ENCODE measurements at places on chromosomes 12 and 14.

DNA sequence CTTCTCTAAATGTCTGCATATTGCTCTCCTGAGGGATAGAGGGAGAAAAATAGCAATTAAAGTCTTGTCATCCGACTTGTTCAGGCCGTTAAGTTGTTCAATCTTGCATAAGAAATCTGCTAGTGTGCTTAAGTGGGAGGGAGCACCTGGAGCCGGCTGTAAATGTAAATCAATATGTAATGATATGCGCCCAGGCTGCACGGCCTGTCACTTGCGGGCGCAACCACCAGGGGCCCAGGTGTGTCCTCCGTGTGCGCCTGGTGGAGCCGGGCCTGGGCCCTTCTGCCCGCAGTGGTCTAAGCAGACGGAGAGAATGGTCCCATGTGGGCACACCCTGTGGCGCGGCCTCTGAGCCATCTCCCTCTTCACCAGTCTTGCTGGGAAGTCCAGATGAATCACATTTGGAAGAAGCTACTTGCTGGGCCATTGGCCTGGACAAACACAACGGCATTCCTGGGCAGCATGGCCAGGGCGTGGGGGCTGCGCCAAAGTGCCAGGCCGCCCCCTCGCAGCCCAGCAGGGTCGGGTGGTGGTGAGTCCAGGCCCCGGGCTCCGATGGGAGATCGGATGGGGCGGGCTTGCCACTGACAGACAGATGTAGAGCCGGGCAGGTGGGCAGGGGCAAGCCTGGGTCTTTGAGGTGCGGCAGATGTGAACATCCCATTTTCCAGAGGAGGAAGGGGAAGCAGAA, 193.3 kb upstream of the C14orf180 start:
- DNase-seq = no peak

- no peak for DNase-seq
Observed at GRCh38 chr12:30822385-30823155, 67.8 kb upstream of the CAPRIN2 start.

- no peak for DNase-seq
Observed at GRCh38 chr14:52663850-52664249, 31.5 kb downstream of the ERO1A start.

- DNase-seq = no peak
Observed at GRCh38 chr12:93197067-93197593, 180.6 kb upstream of the NUDT4 start.

DNA sequence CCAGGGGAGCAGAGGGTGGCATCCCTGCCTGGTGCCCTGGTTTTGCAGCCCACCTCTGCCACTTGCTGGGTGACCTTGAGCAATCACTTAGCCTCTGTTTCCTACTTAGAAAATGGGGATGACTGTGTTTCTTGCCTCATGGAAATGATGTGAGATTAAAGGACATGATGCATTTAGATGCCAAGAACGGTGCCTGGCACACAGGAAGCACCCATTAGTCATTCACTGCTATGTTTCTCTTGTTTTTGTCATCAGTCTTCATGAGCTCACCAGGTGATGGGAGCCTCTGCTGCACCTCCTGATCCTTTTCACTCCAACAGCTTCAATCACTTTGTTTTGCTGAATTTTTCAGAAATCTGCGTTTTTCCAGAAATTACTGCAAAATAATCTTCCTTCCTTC, 23.6 kb upstream of the ATF1 start:
- no peak for DNase-seq

DNA sequence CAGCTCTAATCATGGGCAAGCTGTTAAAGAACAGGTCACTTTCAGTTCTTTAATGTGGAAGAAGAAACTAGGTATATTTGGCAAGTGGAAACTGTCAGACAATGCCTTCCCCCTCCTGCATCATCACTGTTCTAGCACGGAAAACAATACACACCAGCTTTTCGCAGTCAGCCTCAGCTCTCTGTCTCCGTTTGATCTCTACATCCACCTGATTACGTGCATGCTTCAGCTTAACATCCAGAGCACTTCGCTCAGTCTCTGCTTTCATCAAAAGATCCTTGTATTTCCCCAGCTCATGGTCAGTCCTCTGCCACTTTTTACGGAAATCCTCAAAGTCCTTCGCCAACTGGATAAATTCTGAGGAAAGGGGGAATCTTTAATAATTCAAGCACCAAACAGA, 19.0 kb downstream of the RACGAP1 start:
- DNase-seq = no peak

DNA sequence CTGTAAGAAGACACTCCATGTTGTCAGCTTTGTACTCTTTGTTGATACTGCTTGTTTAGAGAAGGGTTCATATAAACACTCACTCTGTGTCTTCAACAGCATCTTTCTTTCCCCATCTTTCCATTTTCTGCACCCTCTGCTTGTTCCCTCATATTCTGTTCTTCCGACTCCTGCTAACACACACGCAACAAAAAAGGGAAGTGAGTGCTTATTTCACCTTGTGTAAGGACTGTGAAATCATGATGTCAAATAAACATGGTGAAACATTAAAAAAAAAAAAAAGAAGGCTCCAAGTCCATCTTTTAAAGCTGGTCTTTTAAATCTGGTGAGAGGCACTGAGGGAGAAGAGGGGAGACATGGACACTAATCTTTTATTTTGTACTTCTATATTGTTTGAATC, 145.4 kb downstream of the RPAP3 start:
- DNase-seq = no peak

DNA sequence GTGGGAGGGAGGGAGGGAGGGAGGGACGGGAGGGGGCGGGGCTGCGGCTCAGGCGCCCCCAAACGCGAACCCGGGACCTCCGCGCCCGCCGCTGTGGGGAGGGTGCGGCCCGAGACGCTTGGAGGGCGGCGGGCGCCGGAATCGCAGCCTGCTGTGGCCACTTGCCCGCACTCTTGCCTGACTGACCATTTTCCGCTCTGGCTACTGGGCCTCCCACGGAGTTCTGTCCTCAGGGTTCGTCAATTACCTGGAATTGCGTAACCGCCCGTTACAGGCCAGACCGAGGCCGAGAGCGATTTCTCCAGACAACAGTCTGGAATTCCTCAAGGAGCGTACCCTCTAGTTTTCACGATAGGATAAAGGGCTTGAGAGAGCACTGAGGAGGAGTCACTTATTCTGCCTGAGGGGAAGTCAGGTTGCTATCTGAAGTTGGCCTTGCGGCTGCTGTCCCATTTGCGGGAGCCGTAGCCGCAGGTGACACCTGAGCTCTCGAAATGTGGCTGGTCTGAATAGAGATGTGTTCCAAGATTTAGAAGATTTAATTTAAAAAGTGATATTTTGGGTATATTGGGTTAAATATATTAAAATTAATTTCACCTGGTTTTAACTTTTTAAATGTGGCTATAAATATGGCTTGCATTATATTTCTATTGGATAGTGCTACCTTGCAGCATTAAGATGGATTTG, 446 bp upstream of the ZNF641 start:
- DNase-seq = no peak
